Left hindlimb (tissue), 1 donor: ENCODE measurements at places on chromosomes 5 and 9.

DNA sequence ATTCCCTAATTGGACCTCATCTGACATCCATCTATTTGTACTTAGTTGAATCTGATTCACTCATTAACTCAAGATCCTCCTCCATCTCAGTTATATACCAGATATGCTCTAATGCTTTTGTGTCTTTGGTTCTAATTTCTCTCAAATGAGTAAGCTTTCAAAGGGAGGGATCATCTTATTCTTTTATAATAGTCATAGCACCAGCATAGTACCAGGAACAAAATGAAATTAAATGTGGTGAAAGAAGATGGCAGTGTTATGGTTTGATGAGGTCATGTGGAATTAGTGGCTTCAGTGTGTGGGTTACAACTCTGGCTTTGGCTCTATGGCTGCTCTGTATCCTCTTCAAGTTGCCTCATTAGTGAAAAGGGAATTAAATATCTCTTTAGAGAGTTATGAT is 32.5 kb upstream of the ZNF366 start:
- DNase-seq: no peak

- no peak for DNase-seq
Measured at GRCh38 chr5:7043797-7044196, 330.6 kb downstream of the TENT4A start.

- no peak for DNase-seq
Measured at GRCh38 chr5:11224436-11225187, 463.6 kb upstream of the DAP start.

DNA sequence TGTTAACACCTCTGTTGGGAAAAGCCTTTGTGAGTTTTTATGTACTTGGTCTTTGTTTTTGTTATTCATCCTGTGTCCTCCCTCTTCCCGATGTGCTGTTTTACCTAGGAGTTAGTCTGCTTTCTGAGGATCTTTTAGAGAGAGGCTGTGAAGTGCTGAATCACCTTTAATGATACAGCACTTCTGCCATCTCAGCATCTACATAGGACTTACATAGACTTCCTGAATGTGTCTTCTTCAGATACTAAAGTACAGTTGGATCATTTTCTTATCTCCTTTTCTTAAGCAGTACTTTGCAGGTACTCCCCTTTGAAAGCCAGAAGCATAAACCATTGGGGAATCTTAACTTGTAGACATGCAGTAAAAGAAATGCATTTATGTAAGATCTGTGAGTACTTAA is 31.5 kb downstream of the OTULIN start:
- no peak for DNase-seq

- no peak for DNase-seq
Measured at GRCh38 chr5:14512574-14512973, 69.0 kb upstream of the OTULINL start.

GRCh38 chr9:21412107-21412506 is 3.2 kb downstream of the IFNA8 start:
- no peak for DNase-seq

- DNase-seq: no peak
Measured at GRCh38 chr9:97563458-97564135, 62.1 kb downstream of the TMOD1 start.

DNA sequence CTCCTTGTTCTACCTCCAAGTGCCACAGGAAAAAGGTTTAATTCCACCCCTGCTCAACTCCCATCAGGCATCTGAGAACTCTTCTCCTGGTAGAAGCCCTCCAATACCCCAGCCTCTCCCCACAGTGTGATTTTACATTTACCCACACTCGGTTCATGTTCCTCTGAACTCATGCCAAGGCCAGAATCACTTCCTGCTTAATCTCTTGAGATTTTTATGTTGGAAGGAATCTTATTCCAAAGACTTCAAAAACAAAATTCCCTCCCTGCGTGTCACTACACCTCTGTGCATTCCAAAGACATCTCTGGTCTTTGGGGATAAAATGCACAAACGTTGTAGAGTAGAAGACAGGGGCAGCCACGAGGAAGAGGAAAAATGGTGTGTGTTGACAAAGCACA is 186.8 kb downstream of the ACTL7B start:
- no peak for DNase-seq

DNA sequence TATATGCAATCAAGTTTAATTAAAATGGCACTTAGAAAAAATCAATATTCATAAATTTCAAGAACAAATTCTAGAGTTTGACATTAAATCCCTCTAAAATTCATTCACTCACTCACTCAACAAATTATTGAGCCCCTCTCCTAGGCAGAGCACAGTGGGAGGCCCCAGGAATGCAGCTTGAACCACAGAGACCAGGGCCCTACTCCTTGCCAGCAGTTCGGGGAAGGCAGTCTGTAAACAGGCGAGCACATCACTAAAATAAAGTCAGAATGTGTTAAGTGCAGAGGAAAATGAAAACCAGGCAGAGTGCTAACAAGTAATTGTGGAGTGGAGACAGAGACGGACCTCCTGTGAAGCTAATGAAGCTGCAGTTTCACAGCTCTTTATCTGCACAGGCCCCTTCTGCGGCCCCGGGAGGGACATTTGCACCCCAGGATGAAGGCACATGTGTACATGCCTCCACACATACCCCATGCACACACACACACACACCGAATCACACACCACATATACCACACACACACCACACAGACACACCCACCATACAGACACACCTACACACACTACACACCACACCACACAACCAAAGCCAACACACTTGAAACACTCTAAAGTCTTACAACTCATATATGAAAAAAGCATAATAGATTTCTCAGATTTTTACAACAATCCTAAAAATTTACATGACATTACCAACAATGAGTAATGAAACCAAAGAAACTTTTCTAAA is 40.5 kb downstream of the BHMT start:
- peak; percentile 36 for DNase-seq

DNA sequence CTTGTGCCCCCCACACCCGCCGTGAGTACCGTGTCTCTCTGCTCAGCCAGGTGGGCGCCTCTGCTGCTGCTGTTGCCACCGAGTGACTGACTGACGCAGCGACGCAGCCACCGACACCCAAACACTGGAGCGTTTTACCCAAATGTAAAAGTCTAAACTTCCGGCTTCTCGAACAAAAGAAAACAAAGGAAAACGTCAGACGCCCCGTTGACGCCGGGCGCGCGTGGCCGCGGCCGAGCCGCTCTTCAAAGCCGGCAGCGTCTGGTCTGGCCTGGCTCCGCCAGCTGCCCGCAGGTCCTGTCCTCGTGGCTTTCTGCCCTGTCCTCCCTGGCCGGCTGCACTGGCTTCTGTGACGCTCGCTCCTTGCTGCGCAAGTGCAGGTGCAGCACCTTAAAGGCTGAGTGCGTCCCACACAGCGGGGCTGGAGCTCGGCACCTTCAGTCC is 41.4 kb upstream of the CLPTM1L start:
- no peak for DNase-seq

DNA sequence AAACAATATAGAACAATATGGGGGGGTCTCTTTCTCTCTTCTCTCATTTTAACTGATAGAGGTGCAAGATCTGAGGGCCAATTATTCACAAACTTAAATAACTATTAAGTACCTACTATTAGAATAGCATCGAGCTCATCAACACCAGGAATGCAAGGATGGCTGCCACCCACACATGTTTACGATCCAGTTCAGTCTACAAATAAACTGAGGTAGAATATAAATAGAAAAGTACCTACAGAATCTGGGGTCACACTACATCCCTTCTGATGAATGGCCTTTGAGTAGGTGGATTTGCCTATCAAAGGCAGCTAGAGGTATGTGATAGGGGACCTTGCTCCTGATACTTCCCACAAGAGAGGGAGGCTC is 91.8 kb upstream of the ZNF366 start:
- no peak for DNase-seq

DNA sequence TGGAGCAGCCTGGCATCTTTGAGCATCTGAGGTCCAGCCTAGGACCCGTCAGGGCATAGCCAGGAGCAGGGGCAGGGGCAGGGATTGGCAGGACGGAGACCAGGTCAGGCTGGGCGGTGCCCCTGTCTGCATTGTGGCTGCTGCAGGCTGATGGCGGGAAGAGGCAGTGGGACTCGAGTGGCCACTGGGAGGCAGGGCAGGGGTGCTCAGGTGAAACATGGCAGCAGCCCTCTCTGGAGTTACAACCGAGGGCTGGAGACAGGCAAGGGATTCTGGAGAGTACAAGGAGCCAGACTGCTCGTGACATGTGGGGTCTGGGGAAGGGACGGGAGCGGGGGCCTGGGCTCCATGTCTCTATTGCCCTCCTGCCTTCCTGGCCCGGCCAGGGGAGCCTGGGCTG is 97.4 kb upstream of the RAPGEF1 start:
- no peak for DNase-seq

- no peak for DNase-seq
Measured at GRCh38 chr5:33238826-33239695, 201.7 kb upstream of the TARS1 start.

GRCh38 chr5:150299571-150300327 is 3.0 kb downstream of the ARSI start:
- peak; percentile 22 for DNase-seq

DNA sequence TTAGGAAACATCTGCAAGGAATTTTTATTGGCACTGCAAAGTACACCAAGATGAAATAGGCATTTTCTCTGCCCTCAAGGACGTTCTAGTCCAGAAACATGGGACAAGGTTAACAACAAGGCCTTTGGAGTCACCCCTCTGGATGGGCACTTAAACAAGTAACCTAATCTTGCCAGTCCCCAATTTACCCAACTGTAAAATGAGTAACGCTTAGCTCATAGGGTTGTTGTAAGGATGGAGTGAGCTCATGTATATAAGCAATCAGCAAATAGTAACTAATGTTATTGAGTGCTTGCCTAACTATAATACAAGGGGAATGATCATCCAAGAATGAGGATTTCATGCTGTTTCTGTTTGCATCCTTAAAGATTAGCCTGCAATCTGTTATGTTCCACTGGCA is 189.3 kb downstream of the PAPPA start:
- no peak for DNase-seq

DNA sequence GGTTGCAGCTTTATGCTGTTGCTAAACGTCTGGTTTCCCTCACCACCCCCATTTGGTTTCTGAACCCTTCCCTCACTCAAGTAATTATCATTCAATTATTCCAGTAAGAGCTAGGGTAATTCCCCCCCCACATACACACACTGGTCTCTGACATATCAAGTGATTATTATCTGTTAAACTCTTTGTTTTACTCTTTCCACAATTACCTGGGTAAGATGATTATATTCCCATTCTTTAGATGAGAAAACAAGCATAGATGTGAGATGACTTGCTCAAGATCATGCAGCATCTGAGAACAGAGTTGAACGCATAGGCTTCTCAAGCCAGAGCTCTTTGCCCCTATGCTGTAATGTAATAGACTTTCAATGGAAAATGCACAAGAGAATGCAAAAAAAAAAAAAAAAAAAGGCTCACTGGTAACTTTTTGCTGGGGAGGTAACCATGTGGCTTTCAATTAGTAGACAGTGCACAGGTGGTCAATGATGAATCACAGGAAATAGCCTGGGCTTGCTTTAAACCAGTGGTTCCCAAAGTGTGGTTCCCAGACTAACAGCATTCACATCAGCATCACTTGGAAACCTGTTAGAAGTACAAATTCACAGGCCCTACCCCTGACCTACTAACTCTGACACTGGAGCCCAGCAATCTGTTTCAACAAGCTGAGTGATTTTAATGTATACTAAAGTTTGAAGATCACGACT is 87.6 kb downstream of the PIK3R1 start:
- DNase-seq: no peak

DNA sequence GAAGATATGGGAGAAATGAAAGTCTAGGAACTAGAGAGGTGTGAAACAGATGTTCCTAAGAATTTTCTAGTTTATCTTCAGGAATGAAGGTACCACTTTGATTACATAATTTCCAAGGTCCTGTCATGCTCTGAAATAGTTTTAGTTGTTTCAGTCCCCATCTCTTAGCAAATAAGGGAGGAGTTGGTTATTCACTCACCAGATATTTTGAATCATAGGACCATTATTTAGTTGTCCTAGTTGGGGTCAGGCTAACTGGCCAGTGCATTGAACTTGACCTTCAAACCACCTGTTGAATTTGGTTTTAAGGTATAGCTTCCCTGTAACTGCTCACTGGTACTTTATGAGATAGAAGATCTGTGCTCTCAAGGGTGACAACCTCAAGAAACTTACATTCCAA is 53.9 kb upstream of the TNFAIP8 start:
- no peak for DNase-seq

DNA sequence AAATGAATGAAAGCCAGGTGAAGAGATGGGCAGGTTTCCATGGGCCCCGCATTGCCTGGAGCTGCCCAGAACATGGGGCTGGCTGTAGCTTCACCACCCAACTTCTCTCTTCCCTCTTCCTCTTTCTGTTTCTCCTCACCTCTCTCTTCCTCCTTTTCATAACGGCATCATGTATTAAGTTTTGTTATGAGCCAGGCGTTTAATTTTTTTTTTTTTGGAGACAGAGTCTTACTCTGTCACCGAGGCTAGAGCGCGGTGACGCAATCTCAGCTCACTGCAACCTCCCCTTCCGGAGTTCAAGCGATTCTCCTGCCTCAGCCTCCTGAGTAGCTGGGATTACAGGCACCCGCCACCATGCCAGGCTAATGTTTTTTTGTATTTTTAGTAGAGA is 13.0 kb upstream of the SPINK4 start:
- no peak for DNase-seq

GRCh38 chr9:121735065-121735792 is 83.8 kb downstream of the DAB2IP start:
- DNase-seq: no peak

DNA sequence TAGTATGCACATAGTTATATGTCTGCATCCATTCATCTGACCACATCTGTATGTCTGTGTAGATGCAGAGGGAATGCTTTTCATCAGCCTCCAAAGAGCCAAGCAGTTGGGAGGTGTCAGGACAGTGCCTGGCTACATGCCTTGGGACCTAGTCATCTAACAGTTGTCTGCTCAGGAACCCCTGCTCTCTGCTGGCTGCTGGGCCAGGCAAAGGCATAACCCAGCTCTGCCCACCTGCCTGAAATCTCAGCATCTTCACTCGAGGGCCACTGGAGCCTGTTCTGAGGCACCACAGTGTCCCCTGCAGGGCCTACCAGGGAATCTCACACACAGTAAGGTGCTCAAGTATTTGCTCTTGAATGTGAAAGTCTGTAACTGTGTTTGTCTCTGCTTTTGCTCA is 3.7 kb downstream of the C9orf50 start:
- no peak for DNase-seq

DNA sequence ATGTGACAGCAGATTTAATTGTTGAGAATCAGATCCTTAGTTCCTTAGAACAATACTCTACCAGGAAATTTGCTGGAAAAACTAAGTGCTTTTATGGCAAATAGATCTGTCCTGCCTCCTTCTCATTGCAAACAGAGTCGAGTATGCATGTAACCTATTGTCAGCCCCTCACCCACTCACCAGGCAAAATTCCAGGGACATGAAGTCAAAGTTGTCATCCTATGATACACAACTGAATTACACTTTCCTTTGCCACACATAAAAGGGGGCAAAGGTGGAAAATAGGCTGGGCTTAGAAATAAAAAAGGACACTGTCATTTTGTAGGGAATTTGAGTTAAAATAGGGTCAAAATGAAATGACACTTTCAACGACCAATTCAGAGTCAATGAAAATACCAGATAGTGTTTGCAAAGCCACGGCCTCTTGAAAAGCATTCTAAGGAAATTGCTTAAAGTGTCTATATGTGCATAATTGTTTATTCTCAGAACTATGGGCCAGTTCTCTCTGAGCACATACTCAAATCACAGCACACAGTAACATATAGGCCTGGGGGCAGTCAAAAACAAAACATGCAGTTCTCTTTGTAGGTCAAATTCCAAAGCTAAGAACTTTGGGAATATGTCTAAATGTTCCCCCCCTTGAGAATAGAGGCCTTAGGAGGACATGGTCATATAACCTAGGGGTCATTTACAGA is 452.8 kb downstream of the NFIB start:
- DNase-seq: no peak
